Cardiac atrium fibroblast (primary cell): ENCODE measurements at places on chromosomes 3 and 15. TPM values are rescaled to one million over a fixed set of nuclear protein-coding genes. Genes with fewer than 3 reads are reported as not detected.

The SYNPR gene
- total RNA-seq = not detected in 2 replicates

The MED12L gene
- total RNA-seq = under 0.01 and 1.8 TPM in 2 replicates

The LMOD3 gene
- not detected in 2 replicates for total RNA-seq

The RPL35A gene
- total RNA-seq = 861 and 881 TPM in 2 replicates

The FBXW12 gene
- total RNA-seq = not detected in 2 replicates

The CD80 gene
- not detected in 2 replicates for total RNA-seq

The CEMIP gene
- total RNA-seq = 420 and 537 TPM in 2 replicates

The LRRIQ4 gene
- total RNA-seq = not detected in 2 replicates

The P2RY1 gene
- total RNA-seq = 3.6 TPM in 2 replicates

The AQP9 gene
- not detected in 2 replicates for total RNA-seq

The CP gene
- 13.7 and 14.1 TPM in 2 replicates for total RNA-seq

The ATP13A5 gene
- total RNA-seq = not detected in 2 replicates

The CFAP92 gene
- total RNA-seq = not detected in 2 replicates
